ENCODE measurements at places on chromosomes 7 and 10. TPM values are rescaled to one million over a fixed set of nuclear protein-coding genes. Genes with fewer than 3 reads are reported as not detected.
A peak's percentile ranks its signal among the peaks of the same experiment; 100 is the strongest.

TWIST1 gene
- 0.72 TPM for polyA plus RNA-seq

ZNF425 gene
- 0.45 TPM for polyA plus RNA-seq

CLDN3 gene
- 302 TPM for polyA plus RNA-seq

- no peak overlapping the region for H3K4me3 ChIP-seq
- no peak for DNase-seq
- no peaks in the 10 kb centered on the region for H3K27me3 ChIP-seq
- no peak overlapping the region for H3K27ac ChIP-seq
- H3K36me3 ChIP-seq: no peaks in the 10 kb centered on the region
These were observed 2.6 kb upstream of the CSGALNACT2 start for GRCh38 chr10:43135656-43136055.

DNA sequence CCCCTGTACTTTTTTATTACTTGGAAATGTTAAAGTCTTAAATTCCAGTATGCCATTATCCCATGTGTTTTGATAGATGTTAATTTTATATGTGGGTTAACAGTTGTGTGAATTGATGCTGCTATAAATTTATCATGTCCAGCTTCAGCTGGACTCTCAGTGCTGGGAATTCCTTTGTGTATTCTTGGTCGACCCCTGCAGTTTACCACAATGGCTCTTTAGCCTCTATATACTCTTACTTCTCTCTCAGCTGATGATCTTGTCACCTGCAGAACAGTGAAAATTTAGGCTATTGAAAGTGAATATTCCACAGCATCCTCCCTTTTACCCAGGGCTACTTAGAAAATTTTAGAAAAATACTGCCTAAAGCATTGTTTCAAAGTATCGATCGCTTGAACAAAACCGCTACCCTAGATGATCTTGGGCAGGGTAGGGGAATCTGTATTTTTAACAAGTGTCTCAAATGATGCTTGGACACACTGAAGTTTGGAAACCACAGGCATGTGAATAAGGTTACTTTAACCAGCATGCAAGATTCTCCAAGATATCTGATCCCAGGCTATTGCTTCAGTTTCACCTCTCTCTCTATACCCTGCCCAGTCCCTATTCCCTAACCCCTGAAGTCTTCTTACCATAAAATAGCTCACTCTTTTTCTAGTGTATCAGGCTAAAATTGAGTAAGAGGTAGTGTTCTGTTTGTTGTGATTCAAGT is 25.4 kb downstream of the LCOR start:
- no peak overlapping the region for H3K27ac ChIP-seq
- no peak for DNase-seq
- peaks cover 35% of the 10 kb centered on the region for H3K36me3 ChIP-seq
- no peaks in the 10 kb centered on the region for H3K4me1 ChIP-seq
- H3K4me3 ChIP-seq: no peak overlapping the region

DNA sequence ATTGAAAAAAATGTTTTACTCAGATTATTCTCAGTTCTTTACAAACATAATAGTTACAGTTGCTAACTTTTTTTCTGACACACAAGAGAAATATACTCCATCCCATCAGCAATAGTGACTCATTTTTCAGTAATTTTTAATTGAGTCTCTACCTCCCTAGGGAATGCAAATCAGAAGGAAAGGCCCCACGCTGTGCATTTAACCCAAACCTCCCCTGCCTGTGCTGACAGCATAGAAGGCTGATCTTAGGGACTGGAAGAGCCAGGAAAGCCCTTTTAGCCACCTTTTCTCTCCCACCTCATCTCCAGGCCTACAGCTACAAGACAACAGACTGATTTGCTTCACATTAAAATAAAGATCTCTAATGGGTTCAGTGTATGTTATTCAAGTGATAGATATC is 24.7 kb upstream of the PIK3CG start:
- no peak overlapping the region for H3K27ac ChIP-seq
- no peaks in the 10 kb centered on the region for H3K4me1 ChIP-seq
- H3K4me3 ChIP-seq: no peak overlapping the region
- no peaks in the 10 kb centered on the region for H3K27me3 ChIP-seq
- no peak for DNase-seq

DNA sequence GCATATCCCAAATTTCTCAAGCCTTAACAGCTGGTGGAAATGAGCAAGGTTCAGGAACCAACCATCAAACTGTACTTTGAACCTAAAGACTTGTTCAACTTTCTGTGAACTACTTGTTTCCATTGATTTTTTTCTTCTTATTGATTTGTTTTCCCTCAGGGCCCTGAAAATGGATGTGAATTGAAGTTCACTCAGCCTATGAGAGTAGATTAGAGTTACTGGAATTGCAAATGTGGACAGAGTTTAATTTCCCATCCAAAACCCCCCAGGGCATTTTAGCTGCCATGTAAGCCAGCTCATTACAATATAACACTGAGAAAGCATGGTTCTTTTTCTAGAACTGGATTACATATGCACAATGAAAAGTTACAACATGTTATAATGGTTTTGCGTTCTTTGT is 1105.7 kb downstream of the REEP3 start:
- no peaks in the 10 kb centered on the region for H3K36me3 ChIP-seq
- H3K27me3 ChIP-seq: no peaks in the 10 kb centered on the region
- no peak overlapping the region for H3K27ac ChIP-seq
- H3K4me1 ChIP-seq: no peaks in the 10 kb centered on the region

- H3K27ac ChIP-seq: peak overlapping the region; percentile 35
- H3K4me1 ChIP-seq: peaks cover 2% of the 10 kb centered on the region
- no peaks in the 10 kb centered on the region for H3K27me3 ChIP-seq
- peak; percentile 87 for DNase-seq
- no peaks in the 10 kb centered on the region for H3K36me3 ChIP-seq
- no peak overlapping the region for H3K4me3 ChIP-seq
These were observed 117.7 kb downstream of the APBB1IP start for GRCh38 chr10:26555719-26556368.

- H3K4me1 ChIP-seq: no peaks in the 10 kb centered on the region
- no peaks in the 10 kb centered on the region for H3K27me3 ChIP-seq
- H3K36me3 ChIP-seq: no peaks in the 10 kb centered on the region
- H3K4me3 ChIP-seq: no peak overlapping the region
These were observed 258.1 kb upstream of the IGFBP3 start for GRCh38 chr7:46179061-46179610.

Measured in small intestine (tissue), 16 donors.